Chondrocyte (in vitro differentiated cells): ENCODE measurements at places on chromosomes 3 and 15. TPM values are rescaled to one million over a fixed set of nuclear protein-coding genes. Genes with fewer than 3 reads are reported as not detected.

- peaks cover 9% of the 10 kb centered on the region for H3K27me3 ChIP-seq
- no peak overlapping the region for H3K27ac ChIP-seq
- no peak overlapping the region for H3K4me3 ChIP-seq
- H3K4me1 ChIP-seq = peaks cover 6% of the 10 kb centered on the region
- DNase-seq = no peak
Observed at GRCh38 chr3:50221411-50222168, 14.4 kb upstream of the GNAI2 start.

GRCh38 chr15:60390871-60391501 is 6.8 kb downstream of the ANXA2 start:
- peak overlapping the region; percentile 99 for H3K27ac ChIP-seq
- H3K27me3 ChIP-seq = no peaks in the 10 kb centered on the region
- peak overlapping the region; percentile 70 for H3K4me3 ChIP-seq
- DNase-seq = no peak
- peaks cover 42% of the 10 kb centered on the region for H3K36me3 ChIP-seq

DNA sequence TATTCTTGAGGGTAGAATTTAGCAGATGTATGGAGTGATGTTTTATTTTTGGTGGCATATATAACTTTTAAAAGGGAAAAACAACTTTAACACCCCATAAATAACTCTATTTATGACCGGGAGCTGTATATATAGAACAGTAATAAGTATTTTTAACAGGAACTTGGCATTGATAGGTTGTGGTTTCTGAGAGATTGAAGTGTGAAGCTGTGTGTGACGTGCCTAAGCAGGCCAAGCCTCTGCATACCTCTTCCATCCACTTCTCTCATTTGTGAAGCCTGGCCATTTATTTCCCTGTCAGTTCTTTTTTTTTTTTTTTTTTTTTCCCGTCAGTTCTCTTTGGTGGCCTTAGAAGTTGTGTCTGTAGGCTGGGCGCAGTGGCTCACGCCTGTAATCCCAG is 23.0 kb downstream of the RBM5 start:
- H3K4me1 ChIP-seq = no peaks in the 10 kb centered on the region
- H3K4me3 ChIP-seq = no peak overlapping the region
- H3K36me3 ChIP-seq = peaks cover 65% of the 10 kb centered on the region
- no peaks in the 10 kb centered on the region for H3K27me3 ChIP-seq
- DNase-seq = no peak
- no peak overlapping the region for H3K27ac ChIP-seq

DNA sequence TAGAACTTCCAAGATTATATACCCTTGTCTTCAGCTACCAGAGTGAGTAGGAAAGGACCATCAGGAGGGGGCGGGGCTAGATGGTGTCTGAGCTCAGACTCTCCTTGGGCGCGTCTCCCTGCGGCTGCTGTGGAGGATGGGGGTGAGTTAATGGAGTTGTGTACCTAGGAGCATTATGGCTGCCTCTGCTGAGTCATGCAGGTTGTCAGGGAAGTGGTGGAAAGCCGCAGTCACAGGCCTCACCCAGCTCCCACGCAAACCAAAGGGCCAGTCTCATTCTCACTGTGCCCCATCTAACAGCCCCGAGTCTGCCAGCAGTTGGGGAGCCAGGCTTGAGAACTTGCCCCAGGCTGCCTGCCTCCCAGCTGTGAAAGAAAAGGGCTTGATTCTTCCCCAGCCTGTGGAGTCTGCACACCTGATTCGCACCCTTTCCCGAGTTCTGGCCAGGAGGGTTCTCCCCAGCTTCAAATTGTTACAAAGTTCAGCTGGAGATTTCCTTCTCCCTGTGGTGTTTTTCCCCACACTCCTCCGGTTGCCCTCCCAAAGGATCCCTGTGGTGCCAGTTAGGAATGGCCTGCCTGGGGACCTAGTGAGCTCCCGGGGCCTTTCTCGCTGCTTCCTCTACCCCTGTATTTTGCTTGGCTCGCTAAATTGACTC is 143.3 kb downstream of the HCN4 start:
- no peak overlapping the region for H3K4me3 ChIP-seq
- H3K4me1 ChIP-seq = peaks cover 7% of the 10 kb centered on the region
- peaks cover 12% of the 10 kb centered on the region for H3K36me3 ChIP-seq
- no peaks in the 10 kb centered on the region for H3K27me3 ChIP-seq
- no peak for DNase-seq

- H3K27ac ChIP-seq = no peak overlapping the region
- H3K4me3 ChIP-seq = no peak overlapping the region
- no peak for DNase-seq
Observed at GRCh38 chr15:91465696-91466095, 365.6 kb downstream of the SV2B start.

GRCh38 chr3:14284694-14285547 is 106.3 kb downstream of the LSM3 start:
- peaks cover 21% of the 10 kb centered on the region for H3K4me1 ChIP-seq
- H3K4me3 ChIP-seq = no peak overlapping the region
- H3K27ac ChIP-seq = no peak overlapping the region
- H3K36me3 ChIP-seq = peaks cover 1% of the 10 kb centered on the region
- H3K27me3 ChIP-seq = peaks cover 4% of the 10 kb centered on the region

- H3K27ac ChIP-seq = no peak overlapping the region
- H3K4me1 ChIP-seq = no peaks in the 10 kb centered on the region
- DNase-seq = no peak
- peaks cover 1% of the 10 kb centered on the region for H3K27me3 ChIP-seq
- H3K4me3 ChIP-seq = no peak overlapping the region
- peaks cover 2% of the 10 kb centered on the region for H3K36me3 ChIP-seq
Observed at GRCh38 chr3:8341821-8342247, 159.8 kb upstream of the LMCD1 start.

- H3K36me3 ChIP-seq = peaks cover 14% of the 10 kb centered on the region
- peaks cover 33% of the 10 kb centered on the region for H3K4me1 ChIP-seq
- no peak for DNase-seq
- no peak overlapping the region for H3K27ac ChIP-seq
- no peak overlapping the region for H3K4me3 ChIP-seq
Observed at GRCh38 chr15:68646696-68647095, 67.9 kb downstream of the CORO2B start.

GRCh38 chr3:190847436-190847835 is 15.1 kb downstream of the GMNC start:
- H3K27me3 ChIP-seq = peaks cover 29% of the 10 kb centered on the region
- H3K4me1 ChIP-seq = no peaks in the 10 kb centered on the region
- no peak for DNase-seq
- H3K27ac ChIP-seq = no peak overlapping the region
- H3K4me3 ChIP-seq = no peak overlapping the region

GRCh38 chr3:191373327-191373726 is 43.0 kb upstream of the UTS2B start:
- no peak overlapping the region for H3K4me3 ChIP-seq
- H3K27me3 ChIP-seq = no peaks in the 10 kb centered on the region
- no peak overlapping the region for H3K27ac ChIP-seq
- peaks cover 46% of the 10 kb centered on the region for H3K4me1 ChIP-seq
- DNase-seq = no peak
- H3K36me3 ChIP-seq = peaks cover 13% of the 10 kb centered on the region

DNA sequence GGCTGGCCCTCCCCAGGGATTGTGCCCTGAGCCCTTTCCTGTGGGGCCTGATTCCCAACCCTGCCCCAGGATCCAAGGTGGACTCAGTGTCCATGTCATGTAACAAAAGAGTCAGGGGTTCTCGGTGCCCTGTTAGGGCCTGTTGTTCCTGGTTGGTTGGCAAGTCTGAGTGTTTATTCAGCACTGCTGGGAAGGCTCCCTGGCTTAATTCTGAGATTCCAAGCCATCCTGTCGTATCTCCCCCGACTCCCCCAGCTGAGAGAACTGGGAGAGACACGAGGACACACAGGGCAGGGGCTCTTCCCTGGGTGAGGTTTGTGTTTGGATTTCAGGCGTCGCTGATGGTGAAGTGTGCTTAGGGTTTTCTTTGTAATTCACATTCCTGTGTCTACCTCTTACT is 78.3 kb downstream of the EEFSEC start:
- no peak overlapping the region for H3K4me3 ChIP-seq
- no peaks in the 10 kb centered on the region for H3K36me3 ChIP-seq
- no peak for DNase-seq
- H3K27ac ChIP-seq = peak overlapping the region; percentile 83
- no peaks in the 10 kb centered on the region for H3K27me3 ChIP-seq
- H3K4me1 ChIP-seq = peaks cover 36% of the 10 kb centered on the region

GRCh38 chr15:89799011-89799911 is 15.4 kb downstream of the ANPEP start:
- no peaks in the 10 kb centered on the region for H3K27me3 ChIP-seq
- no peak overlapping the region for H3K4me3 ChIP-seq
- peaks cover 23% of the 10 kb centered on the region for H3K4me1 ChIP-seq

GRCh38 chr15:79121571-79121970 is 31.0 kb upstream of the RASGRF1 start:
- DNase-seq = no peak
- H3K36me3 ChIP-seq = no peaks in the 10 kb centered on the region
- H3K4me1 ChIP-seq = no peaks in the 10 kb centered on the region
- no peak overlapping the region for H3K4me3 ChIP-seq
- peaks cover 39% of the 10 kb centered on the region for H3K27me3 ChIP-seq

DNA sequence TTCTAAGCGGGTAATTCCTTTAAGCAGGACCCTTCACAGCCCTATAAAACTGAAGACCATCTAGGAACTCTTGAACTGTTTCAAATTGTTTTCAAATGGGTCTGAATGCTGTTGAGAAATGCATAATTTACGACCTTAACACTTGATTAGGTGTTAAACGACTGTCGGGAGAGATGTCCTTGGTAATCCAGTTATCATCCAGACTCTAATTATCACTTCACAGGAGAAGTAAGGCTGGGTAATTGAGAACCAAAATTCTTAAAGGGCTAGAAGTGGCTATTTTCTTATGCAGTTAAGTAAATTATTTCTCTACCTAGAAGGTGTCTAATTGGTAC is 276.7 kb upstream of the TBC1D5 start:
- no peaks in the 10 kb centered on the region for H3K36me3 ChIP-seq
- H3K27me3 ChIP-seq = no peaks in the 10 kb centered on the region
- H3K4me1 ChIP-seq = peaks cover 12% of the 10 kb centered on the region
- DNase-seq = no peak
- H3K27ac ChIP-seq = no peak overlapping the region
- no peak overlapping the region for H3K4me3 ChIP-seq

DNA sequence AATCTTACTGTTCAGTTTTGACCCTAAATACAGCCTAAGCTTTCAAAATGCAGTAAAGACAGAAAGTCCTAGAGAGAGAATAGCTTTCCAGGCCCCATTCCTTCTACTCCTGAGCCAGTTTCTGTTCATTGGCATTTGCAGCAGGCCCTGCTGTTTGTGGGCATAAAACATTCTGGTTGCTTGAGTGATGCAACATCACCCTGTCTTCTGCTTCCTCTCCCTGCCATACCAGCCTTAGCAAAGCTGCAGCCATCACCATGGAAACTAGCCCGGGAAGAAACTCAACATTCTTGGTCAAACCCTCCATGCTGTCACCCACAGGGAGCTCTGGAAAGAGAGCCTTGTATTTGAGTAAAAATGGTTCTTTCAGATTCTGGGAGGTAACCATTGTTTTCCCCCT is 325.7 kb downstream of the MAGI1 start:
- H3K36me3 ChIP-seq = peaks cover 3% of the 10 kb centered on the region
- no peaks in the 10 kb centered on the region for H3K27me3 ChIP-seq
- no peak overlapping the region for H3K4me3 ChIP-seq
- H3K4me1 ChIP-seq = peaks cover 30% of the 10 kb centered on the region
- DNase-seq = no peak

- H3K4me3 ChIP-seq = no peak overlapping the region
- DNase-seq = no peak
- H3K27me3 ChIP-seq = no peaks in the 10 kb centered on the region
- peaks cover 7% of the 10 kb centered on the region for H3K36me3 ChIP-seq
Observed at GRCh38 chr15:45174069-45174468, 13.7 kb downstream of the SHF start.

GRCh38 chr3:130340766-130341165 is 4.7 kb upstream of the COL6A5 start:
- no peak overlapping the region for H3K4me3 ChIP-seq
- no peaks in the 10 kb centered on the region for H3K4me1 ChIP-seq
- H3K27ac ChIP-seq = no peak overlapping the region
- H3K27me3 ChIP-seq = peaks cover 11% of the 10 kb centered on the region
- H3K36me3 ChIP-seq = no peaks in the 10 kb centered on the region

GRCh38 chr3:140717921-140718320 is 40.1 kb downstream of the TRIM42 start:
- H3K27me3 ChIP-seq = no peaks in the 10 kb centered on the region
- H3K4me3 ChIP-seq = no peak overlapping the region
- DNase-seq = no peak
- H3K27ac ChIP-seq = no peak overlapping the region
- peaks cover under 1% of the 10 kb centered on the region for H3K36me3 ChIP-seq
- peaks cover 38% of the 10 kb centered on the region for H3K4me1 ChIP-seq

GRCh38 chr3:123816673-123817207 is 67.4 kb downstream of the MYLK start:
- peak overlapping the region; percentile 84 for H3K27ac ChIP-seq
- DNase-seq = no peak
- H3K36me3 ChIP-seq = peaks cover 1% of the 10 kb centered on the region
- H3K4me1 ChIP-seq = peaks cover 49% of the 10 kb centered on the region

DNA sequence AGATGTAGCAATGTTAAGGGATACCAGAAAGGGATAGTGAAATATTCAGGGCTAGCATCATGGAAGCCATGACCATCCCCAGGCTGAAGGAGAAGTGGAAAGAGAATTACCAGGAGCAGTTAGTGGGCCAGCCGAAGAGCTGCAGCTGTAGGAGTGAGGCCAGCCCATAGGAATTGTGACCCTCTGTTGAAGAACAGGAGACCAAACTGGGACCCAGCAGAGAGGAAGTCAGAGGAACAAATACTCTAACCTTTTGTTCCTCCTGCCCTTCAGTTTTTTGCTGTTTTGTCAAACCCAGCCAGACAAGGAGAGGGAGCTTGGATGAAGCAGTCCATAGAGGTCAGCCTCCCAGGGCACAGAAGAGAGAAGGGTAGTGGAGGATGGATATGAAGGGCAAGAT is 115.4 kb downstream of the CLSTN2 start:
- H3K36me3 ChIP-seq = peaks cover 3% of the 10 kb centered on the region
- H3K4me1 ChIP-seq = peaks cover 7% of the 10 kb centered on the region
- no peak overlapping the region for H3K4me3 ChIP-seq
- no peak for DNase-seq

DNA sequence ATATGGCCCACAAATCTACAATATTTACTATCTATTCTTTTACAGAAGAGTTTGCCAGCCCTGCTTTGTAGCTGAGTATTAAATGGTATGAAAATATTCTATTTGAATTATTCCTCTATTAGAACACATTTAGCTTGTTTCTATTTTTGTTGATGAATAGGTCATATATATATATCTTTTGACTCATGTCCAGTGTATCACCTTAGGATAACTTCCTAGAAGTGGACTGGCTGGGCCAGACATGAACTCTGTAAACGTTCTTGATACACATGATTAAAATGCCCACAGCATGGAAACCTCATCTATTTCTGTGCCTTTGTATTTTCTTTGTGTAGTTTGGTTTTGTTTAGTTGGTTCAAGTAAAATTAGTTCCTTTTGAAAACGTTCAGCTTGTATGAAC is 37.1 kb downstream of the DAZL start:
- no peaks in the 10 kb centered on the region for H3K4me1 ChIP-seq
- no peak for DNase-seq
- no peak overlapping the region for H3K27ac ChIP-seq
- no peaks in the 10 kb centered on the region for H3K36me3 ChIP-seq
- peaks cover 34% of the 10 kb centered on the region for H3K27me3 ChIP-seq
- no peak overlapping the region for H3K4me3 ChIP-seq

The ATRIP gene
- 8.7 to 10.7 TPM (median 8.8 TPM) in 3 replicates for total RNA-seq

The THRB gene
- 3.1 to 3.8 TPM (median 3.5 TPM) in 3 replicates for total RNA-seq

The PLCB2 gene
- total RNA-seq = 1.4 to 3.4 TPM (median 2.8 TPM) in 3 replicates

The BRPF1 gene
- 14.6 to 18.8 TPM (median 15.5 TPM) in 3 replicates for total RNA-seq

The PIK3CB gene
- 19.5 to 25.9 TPM (median 21.2 TPM) in 3 replicates for total RNA-seq

The CHRFAM7A gene
- 1.2 to 5.3 TPM (median 4.4 TPM) in 3 replicates for total RNA-seq

The EOGT gene
- 28.9 to 35.5 TPM (median 34.4 TPM) in 3 replicates for total RNA-seq

The CELSR3 gene
- 9.6 to 11.4 TPM (median 10.5 TPM) in 3 replicates for total RNA-seq

The MOBP gene
- not detected in 3 replicates for total RNA-seq

The PSTPIP1 gene
- total RNA-seq = not detected in 3 replicates

The GHSR gene
- total RNA-seq = not detected in 3 replicates

The SLC22A13 gene
- 0.62 to 2.9 TPM (median 0.97 TPM) in 3 replicates for total RNA-seq
